Foreskin keratinocyte (primary cell): ENCODE measurements at places on chromosomes 16 and 17. TPM values are rescaled to one million over a fixed set of nuclear protein-coding genes. Genes with fewer than 3 reads are reported as not detected.

KRTAP3-2 gene
- not detected in 2 replicates for polyA plus RNA-seq

TP53TG3B gene
- not detected in 2 replicates for polyA plus RNA-seq

CARD14 gene
- 0.10 TPM in 2 replicates for polyA plus RNA-seq

MVP gene
- 111 and 123 TPM in 2 replicates for polyA plus RNA-seq

FAM171A2 gene
- polyA plus RNA-seq: 0.98 and 1.3 TPM in 2 replicates

PRAC1 gene
- not detected in 2 replicates for polyA plus RNA-seq

VPS35L gene
- 23.5 and 25.4 TPM in 2 replicates for polyA plus RNA-seq

DNA sequence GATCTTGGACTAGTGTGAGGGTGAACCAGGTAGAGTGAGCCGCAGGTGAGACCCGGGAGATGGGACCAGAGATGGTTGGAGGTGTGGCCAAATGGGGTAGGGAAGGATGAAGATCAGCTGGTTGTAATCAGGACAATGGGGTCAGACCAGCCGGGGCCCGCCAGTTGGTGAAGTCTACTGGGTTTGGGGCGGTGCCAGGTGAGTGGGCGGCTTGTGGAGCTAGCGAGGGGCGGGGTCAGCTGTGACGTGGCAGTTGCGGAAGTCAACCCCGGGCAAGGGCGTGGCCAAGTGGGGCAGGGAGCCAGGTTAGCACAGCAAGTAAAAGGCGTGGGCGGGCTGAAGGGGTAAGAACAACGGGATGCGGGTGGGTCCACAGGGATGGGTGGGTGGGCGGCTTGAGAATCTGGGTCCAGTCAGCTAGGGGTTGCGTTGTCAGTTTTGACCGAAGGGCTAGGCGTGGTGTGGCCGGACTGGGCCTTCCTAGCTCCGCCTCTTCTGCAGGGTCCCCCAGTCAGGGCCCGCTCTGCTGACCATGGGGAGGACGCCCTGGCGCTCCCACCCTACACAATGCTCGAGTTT is 25.5 kb upstream of the ALKBH5 start:
- peak; percentile 70 for DNase-seq

GRCh38 chr17:352421-353212 is at the start of gene RPH3AL:
Gene RPH3AL (minus strand): TSS chr17:352807. CDS start chr17:327543, 25,264 bp downstream.
- DNase-seq: no peak

DNA sequence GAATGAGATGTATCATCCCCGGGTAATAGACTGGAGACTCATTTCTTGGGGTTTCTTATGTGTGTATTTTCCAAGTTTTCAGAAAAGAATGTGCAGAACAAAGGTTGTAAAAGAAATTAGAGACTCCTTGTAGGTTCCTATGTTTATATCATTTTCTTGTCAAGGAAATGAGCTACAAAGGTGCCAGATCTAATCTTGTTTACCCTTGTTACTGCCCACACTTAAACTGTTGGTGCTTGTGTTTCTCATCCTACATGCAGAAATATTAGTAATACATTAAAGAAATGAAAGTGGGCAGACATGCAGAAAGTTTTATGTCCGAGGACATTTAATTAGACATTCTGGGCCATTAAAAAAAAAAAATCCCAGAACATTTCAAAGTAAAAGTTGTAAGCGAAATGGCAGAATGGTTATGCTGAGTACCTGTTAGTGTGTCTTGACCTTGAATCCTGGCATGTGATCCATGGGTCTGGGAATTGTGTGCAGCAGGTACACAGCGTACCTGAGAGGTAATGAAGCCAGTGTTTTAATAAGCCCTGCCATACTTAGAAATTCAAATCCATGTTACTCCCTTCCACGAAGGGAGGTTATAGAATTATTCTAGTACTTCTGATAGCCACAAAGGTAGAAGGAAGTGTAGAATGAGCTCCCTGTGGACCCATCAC is 62.6 kb upstream of the CACNG5 start:
- DNase-seq: no peak

- no peak for DNase-seq
These were observed 42.0 kb upstream of the ETV4 start for GRCh38 chr17:43588121-43588520.

DNA sequence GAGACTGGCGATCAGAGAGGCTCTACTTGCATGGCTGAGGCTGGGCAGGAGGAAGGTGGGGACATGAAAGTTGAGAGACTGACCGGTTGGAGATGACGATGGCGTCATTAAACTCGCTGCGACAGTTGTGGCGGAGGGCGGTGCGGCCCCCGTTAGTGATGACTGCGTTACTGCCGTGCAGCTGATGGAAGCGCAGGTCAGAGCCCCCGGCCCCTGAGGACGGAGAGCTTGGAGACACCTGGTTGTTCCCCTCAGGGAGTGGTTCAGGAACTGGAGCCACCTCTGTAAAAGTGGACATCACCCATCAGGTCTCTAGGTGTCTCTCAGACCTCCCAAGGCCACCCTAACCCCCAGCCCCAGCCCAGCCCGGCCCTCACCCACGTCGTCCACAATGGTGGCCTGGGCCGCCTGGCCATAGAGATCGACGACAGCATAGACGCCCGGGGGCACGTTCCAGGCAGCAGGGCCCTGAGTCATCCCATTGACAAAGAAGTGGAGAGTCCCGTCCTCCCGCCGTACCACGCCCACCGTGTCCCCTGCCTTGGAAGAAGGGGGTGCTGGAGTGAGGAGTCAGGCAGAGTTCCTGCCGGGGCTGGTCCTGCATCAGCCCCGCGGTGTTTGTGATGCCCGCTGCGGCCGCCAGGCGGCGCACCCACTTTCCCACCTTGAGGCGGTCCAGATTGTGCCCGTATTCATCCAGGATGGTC is 5.3 kb downstream of the NEURL4 start:
- peak; percentile 15 for DNase-seq

DNA sequence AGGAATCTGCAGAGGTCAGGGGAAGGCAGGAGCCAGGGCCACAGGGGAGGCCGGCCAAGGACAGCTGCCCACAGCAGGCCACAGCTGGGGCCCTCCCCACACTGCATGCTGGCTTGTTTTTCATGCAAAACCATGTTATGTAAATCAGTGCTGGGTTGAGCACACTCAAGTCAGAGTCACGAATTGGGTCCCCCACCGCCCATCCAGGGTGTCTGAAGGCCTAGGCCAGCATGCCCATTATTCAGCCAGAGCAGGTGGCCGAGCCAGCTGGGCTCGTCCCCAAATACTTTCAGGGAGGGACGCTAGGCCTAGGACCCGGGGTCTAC is 51.2 kb upstream of the TOB1 start:
- DNase-seq: no peak

DNA sequence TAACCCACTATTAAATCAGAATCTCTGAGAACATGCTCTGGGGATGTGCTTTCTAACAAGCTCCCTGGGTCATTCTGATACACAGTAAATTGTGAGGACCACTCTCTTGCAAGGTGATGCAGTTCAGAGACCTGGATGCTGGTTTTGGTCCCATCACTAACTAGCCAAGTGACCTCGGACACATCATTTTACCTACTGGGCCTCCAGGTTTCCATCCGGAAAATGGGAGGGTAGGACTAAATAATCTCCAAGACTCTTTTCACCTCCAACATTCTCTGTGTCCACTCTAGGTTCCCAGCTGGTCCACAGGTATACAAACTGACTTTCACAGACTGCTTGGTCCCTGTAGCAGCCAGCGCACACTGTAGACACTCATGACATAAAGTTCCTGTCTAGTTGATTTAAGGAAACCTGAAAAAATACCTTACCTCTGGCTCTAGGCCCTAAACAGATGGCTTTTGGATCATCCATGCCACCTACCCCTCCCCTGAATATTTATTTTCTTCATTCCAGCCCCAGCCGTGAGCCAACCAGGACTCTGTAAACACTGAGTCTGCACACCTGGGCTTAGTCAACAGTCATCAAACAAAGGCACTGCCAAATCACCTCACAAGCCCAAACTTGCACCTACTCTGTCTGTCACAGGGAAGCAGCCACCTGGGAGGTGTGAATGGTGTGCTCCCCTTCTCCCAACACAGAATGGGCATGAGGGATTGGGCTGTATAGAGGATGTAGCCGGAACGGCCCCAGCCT is 51.3 kb upstream of the MRPS23 start:
- DNase-seq: peak; percentile 93

DNA sequence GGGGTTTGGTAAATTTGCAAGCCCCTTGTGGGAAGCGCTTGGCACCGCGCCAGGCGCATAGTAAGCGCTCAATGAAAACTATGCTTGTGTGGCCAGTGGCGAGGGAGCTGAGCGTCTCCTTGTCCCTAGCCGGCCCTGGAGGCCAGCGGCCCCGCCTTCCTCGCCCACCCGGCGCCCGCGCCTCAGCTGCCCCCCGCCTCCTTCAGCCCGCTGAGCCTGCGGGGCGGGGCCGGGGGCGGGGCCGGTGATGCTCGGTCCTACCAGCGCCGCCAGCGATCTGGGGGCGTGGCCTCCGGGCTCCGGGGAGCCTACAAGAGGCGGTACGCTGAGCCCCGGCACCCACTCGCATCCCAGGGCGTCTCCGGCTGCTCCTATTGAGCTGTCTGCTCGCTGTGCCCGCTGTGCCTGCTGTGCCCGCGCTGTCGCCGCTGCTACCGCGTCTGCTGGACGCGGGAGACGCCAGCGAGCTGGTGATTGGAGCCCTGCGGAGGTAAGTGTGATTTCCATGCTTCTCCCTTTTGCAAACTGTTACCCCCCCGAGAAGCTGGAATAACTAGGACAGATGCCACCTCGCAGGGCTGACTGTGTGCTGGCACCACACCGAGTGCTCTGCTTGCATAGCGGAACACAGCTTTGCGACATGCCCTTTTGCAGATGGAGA is at the start of gene CRISPLD2:
TSS of gene CRISPLD2 (plus strand) at position 342 of the 661 bp plus-strand sequence. CDS start 18,511 bp downstream, outside the sequence.
- peak; percentile 16 for DNase-seq

DNA sequence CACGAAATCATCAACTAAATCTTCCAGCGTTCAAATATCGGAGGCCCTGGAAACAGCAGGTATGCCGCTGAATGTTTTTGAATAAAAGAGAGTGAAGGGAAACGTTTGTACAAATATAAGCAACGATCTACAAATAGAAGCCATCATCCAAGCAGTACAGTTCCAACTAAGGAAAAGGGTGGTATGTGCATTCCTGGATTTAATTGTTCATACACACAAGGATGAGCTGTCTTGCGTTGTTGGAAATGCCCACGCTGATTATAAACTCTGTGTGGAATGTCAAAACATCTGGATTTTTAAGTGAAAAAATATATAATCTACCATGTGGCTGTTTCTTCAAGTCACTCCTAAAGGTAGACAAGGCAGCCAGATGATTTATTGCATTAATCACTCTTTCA is 191.8 kb upstream of the HSBP1 start:
- DNase-seq: no peak

GRCh38 chr17:31074772-31075555 is 19.8 kb upstream of the NF1 start:
- DNase-seq: no peak

GRCh38 chr16:83187405-83187804 is 560.6 kb downstream of the CDH13 start:
- peak; percentile 94 for DNase-seq

- no peak for DNase-seq
These were observed 600.5 kb upstream of the RBFOX1 start for GRCh38 chr16:6732166-6732565.

DNA sequence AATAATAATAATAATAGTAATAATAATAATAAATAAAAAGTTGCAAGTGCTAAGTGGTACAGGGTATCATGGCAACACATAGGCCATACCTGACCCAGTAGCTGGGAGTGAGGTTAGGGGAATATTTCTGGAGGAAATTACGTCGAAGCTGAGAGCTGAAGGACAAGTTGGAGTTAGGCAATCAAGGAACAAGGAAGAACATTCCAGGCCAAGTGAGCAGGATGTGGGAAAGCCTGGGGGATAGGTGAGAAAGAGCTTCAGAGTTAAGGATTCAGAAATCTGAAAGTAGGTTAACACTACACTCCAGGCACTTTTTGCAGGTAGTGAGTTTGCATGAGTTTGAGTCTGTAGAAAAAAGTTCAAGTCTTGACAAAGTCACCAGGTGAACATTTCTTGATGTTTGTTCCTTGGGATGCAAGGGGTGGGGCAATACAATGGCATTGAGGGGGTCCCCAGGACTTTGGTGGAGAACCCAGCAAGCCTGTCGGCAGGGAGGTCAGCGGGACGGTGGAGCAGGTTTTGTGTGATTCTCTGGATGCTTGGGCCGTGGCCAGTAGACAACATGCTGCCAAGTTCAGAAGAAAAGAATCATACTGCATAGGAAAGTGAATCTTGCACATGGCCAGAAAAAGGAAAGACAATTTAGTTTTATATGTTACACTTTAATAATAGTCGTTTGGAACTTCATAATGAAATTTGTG is 27.7 kb upstream of the MPHOSPH6 start:
- peak; percentile 89 for DNase-seq

GRCh38 chr17:80853076-80853475 is 138.6 kb upstream of the CHMP6 start:
- no peak for DNase-seq

DNA sequence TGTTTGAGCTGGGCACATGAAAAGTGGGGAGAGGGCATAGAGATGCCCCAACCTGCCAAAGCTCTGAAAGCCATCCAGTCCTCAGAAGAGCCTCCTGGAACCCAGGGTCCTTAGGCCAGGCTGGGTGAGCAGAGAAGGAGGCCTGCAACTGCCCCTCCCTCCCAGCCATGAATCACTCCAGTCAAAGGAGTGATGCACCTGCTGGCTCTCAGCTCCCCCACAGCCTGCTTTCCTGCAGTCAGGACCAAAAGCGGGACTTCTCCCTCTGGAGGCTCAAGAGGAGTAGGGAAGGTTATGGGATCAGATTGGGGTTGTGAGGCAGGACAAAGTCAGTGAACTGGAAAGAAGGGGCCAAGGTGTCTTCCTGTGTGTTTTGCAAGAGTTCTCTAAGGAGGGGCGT is 145.6 kb downstream of the TMEM132E start:
- DNase-seq: no peak

DNA sequence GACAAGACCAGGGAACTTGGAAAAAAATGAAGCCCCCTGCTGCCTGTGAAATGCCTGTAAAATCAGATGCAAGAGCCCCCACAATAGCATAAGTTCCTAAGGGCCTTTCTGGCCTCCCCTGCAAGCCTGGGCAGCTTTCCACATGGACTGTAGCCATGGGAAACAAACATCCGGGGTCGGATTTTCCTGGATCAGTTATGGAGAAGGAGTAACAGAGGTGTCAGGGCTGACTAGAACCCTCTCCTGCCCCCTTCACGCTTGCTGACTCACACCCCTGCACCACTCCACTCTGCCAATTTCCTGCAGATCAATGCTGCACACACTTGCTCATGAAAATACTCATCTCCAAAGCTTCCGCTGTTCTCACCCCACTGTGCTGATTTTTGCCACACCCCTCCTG is 258.6 kb downstream of the CBLN1 start:
- DNase-seq: peak; percentile 95

DNA sequence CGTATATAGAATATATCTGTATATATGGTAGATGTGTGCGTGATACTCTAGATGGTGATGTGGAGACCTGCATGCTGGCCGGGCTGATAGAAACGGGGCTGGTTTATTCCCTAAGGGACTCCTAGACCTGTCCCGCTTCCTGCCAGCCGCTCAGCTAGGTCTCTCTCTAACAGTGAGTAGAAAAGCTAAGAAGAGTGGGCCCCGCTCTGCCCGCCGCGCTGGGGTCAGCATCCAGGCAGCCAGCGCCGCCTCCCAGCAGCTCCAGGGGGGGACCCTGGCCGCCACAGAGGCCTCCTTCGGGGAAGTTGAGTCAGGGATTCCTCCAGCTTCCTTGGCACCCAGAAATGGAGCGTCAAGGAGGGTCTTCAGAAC is 9.4 kb downstream of the CYGB start:
- DNase-seq: no peak
